Upper lobe of right lung (tissue), 1 donor: ENCODE measurements at places on chromosomes 1 and 21.
A peak's percentile ranks its signal among the peaks of the same experiment; 100 is the strongest.

GRCh38 chr1:6144647-6145395, 35.3 kb downstream of the CHD5 start:
- no peak overlapping the region for H3K4me3 ChIP-seq
- no peak for DNase-seq
- H3K27ac ChIP-seq: no peak overlapping the region
- H3K27me3 ChIP-seq: peaks cover 37% of the 10 kb centered on the region
- H3K4me1 ChIP-seq: no peaks in the 10 kb centered on the region
- no peaks in the 10 kb centered on the region for H3K36me3 ChIP-seq

- DNase-seq: peak; percentile 80
- no peaks in the 10 kb centered on the region for H3K27me3 ChIP-seq
- H3K4me3 ChIP-seq: peak overlapping the region; percentile 93
- peak overlapping the region; percentile 94 for H3K27ac ChIP-seq
Observed at GRCh38 chr1:207752456-207752998, 673 bp downstream of the CD46 start.

- no peaks in the 10 kb centered on the region for H3K27me3 ChIP-seq
- H3K27ac ChIP-seq: no peak overlapping the region
- H3K4me3 ChIP-seq: no peak overlapping the region
Observed at GRCh38 chr1:109356915-109357314, 40.8 kb downstream of the SORT1 start.

DNA sequence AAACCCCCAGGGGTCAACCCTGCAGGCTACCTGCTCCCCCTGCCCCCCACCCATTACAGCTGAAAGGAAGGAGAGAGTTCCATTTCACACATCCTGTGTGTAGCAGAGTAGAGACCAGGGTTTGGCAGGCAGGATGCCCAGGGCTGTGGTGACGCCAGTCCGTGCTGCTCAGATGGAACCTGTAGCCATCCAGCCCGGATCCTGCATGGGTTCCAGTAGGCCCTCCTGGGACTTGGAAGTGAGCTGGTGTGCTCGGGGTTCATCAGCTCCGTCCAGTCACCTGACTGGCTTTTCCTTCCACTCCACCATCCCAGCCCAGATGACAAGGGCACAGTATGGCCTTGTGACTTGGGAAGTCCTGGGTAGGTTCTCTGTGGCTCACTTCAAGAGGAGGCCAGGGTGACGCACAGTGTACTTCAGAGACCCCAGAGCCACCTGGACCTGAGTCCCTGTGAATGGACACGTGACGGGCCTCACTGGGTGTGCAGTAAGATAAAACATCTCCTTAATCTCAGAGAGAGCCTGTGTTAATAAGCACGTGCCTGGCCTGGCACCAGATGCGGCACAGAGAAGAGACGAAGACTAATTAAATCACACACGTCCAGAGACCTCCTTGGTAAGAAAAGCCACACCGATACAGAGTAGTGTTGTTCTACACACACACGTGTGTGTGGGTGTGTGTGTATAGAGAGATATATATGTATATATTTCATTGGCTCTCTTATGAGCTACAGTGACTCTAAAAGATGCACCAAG, 16.0 kb downstream of the ITPKB start:
- no peak overlapping the region for H3K4me3 ChIP-seq
- H3K36me3 ChIP-seq: peaks cover 5% of the 10 kb centered on the region
- no peak for DNase-seq
- H3K27ac ChIP-seq: no peak overlapping the region
- H3K4me1 ChIP-seq: peaks cover 30% of the 10 kb centered on the region
- no peaks in the 10 kb centered on the region for H3K27me3 ChIP-seq
